ENCODE measurements at places on chromosomes 7 and 10.
A peak's percentile ranks its signal among the peaks of the same experiment; 100 is the strongest.

DNA sequence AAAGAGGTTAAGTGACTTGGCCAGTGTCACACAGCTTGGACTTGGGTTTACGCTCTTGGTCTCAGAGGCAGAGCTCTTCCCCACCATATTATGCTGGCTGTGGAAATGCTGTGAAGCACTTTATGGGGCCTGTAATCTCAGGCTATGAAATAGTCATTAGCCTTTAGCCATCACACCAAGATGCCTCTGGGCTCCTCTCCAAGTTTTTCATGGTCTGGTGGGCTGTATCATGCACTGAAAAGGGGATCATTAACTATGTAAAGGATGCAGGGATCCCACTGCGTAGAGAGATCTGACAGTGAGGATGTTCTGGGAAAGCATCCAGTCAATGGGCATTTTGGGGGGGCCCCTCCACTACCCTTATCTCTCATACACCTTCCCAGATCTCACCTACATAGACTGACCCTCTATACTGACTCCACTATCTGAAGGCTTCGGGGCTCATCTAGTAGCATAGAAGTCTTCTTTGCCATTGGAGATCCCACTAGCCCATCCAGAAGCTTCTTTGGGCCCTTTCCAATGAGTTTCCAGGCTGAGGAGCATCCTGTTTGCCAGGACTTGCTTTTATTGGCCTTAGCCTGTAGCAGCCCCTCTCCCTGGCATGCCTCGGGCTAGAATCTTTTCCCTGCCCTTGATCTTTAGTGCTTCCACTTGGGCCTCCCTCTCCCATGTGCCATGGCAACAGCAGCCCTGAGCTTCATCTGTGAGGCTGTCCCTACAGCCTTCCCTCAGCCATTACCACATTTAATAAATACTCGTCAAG is 19.6 kb downstream of the FRMPD2 start:
- H3K27ac ChIP-seq, result no peak overlapping the region
- H3K27me3 ChIP-seq, result no peaks in the 10 kb centered on the region
- no peak for DNase-seq
- no peaks in the 10 kb centered on the region for H3K36me3 ChIP-seq
- H3K4me1 ChIP-seq, result peaks cover 6% of the 10 kb centered on the region

GRCh38 chr7:20199015-20199737 is 18.0 kb downstream of the MACC1 start:
- DNase-seq, result no peak
- H3K4me1 ChIP-seq, result peaks cover 66% of the 10 kb centered on the region
- H3K27ac ChIP-seq, result no peak overlapping the region
- no peak overlapping the region for H3K4me3 ChIP-seq

- no peaks in the 10 kb centered on the region for H3K4me1 ChIP-seq
- no peaks in the 10 kb centered on the region for H3K27me3 ChIP-seq
- H3K4me3 ChIP-seq, result no peak overlapping the region
- H3K36me3 ChIP-seq, result no peaks in the 10 kb centered on the region
- DNase-seq, result no peak
- no peak overlapping the region for H3K27ac ChIP-seq
Measured at GRCh38 chr10:64096941-64097340, 575.7 kb downstream of the REEP3 start.

DNA sequence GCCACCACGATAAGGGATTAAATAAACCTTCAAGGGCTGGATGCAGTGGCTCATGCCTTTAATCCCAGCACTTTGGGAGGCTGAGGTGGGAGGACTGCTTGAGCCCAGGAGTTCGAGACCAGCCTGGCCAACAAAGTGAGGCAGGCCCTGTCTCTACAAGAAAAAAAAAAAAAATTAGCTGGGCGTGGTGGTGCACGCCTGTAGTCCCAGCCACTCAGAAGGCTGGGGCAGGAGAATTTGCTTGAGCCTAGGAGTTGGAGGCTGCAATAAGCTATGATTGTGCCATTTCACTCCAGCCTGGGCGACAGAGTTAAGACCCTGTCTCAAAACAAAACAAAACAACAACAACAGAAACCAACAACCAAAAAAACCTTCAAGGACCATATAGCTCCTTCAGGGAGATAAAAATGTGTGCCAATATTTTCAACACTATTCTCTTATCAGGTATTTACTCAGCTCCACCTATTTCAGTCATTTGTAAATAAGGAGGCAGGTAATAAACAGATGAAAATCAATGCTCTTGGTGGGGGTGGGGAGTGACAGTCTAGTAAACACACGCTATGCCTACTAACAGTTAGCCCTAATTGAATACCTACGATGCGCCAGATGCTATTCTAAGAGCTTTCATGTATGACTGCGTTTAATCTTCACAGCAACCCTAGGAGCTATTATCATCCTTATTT is 13.2 kb downstream of the BAIAP2L1 start:
- peak overlapping the region; percentile 48 for H3K27ac ChIP-seq
- H3K36me3 ChIP-seq, result no peaks in the 10 kb centered on the region
- no peak for DNase-seq
- no peaks in the 10 kb centered on the region for H3K27me3 ChIP-seq
- peaks cover 4% of the 10 kb centered on the region for H3K4me1 ChIP-seq
- H3K4me3 ChIP-seq, result no peak overlapping the region

DNA sequence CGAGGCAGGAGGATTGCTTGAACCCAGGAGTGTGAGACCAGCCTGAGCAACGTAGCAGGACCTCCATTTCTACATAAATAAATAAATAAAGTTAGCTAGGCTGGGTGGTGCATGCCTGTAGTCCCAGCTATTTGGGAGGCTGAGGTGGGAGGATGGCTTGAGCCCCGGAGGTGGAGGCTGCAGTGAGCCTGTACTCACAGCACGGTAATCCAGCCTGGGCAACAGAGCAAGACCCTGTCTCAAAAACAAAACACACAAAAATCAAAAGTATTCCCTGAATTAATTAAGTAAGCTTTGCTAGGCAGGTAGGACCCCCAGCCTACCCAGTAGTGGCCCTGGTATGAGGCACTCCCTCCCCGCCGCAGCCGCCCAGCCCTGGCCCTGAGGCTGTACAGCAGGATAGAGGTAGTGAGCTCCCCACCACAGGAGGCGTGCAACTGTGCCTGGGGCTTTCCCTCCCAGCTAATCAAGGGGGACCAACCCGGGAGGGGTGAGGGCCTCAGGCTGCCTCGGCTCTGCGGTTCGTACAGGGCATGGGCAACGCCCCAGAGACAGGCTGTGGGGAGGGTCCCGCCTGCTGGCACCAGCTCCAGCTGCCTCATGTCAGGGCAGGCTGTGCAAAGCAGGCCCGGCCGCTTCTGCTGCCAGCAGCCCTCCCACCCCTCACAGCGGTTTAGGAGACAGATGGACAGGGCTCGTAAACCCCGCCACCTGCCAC is 1.0 kb upstream of the CYP2W1 start:
- no peaks in the 10 kb centered on the region for H3K27me3 ChIP-seq
- DNase-seq, result no peak
- no peaks in the 10 kb centered on the region for H3K36me3 ChIP-seq
- peak overlapping the region; percentile 29 for H3K27ac ChIP-seq
